PC-3 (cell line): ENCODE measurements at places on chromosomes 6 and 20.

GRCh38 chr6:18352842-18353241 is 34.3 kb upstream of the RNF144B start:
- no peak for DNase-seq
- H3K27me3 ChIP-seq, result no peaks in the 10 kb centered on the region
- H3K4me1 ChIP-seq, result peaks cover 3% of the 10 kb centered on the region

GRCh38 chr20:34874094-34874654 is 1.5 kb upstream of the GGT7 start:
- no peak overlapping the region for H3K4me3 ChIP-seq
- peaks cover 14% of the 10 kb centered on the region for H3K4me1 ChIP-seq
- peak; percentile 95 for DNase-seq
- no peaks in the 10 kb centered on the region for H3K27me3 ChIP-seq
- no peak overlapping the region for H3K27ac ChIP-seq
- H3K36me3 ChIP-seq, result no peaks in the 10 kb centered on the region

DNA sequence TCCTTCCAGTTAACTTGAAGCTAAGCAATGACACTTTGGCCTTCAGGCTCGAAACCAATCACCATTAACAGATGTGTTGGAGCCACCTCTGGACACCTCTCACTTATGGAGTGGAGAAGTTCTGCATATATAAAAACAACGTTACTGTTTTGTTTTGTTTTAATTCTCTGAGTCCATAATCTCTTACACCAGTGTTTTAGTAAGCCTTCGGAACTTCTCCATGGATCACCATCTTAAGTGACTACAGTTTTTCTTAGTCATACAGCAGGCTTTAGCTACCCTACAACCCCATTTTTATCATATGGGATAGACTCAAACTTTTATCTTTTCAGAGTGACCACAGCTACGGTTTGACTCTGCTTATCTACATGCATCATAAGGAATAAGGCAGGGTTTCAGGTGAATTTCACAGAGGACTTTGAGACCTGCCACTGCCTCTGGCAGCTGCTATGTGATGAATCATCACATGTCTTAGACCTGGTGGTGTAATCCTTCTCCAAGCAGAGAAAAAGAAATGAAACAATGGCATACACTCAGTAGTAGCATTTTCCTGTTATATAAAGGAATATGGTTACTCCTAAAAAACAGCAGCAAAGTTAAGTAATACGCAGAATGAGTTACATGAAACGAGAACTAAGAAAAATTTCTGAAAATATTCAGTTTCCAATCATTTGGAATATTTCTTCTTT is 5.5 kb upstream of the HDDC2 start:
- no peaks in the 10 kb centered on the region for H3K4me1 ChIP-seq
- H3K36me3 ChIP-seq, result no peaks in the 10 kb centered on the region
- DNase-seq, result peak; percentile 41
- no peak overlapping the region for H3K27ac ChIP-seq

DNA sequence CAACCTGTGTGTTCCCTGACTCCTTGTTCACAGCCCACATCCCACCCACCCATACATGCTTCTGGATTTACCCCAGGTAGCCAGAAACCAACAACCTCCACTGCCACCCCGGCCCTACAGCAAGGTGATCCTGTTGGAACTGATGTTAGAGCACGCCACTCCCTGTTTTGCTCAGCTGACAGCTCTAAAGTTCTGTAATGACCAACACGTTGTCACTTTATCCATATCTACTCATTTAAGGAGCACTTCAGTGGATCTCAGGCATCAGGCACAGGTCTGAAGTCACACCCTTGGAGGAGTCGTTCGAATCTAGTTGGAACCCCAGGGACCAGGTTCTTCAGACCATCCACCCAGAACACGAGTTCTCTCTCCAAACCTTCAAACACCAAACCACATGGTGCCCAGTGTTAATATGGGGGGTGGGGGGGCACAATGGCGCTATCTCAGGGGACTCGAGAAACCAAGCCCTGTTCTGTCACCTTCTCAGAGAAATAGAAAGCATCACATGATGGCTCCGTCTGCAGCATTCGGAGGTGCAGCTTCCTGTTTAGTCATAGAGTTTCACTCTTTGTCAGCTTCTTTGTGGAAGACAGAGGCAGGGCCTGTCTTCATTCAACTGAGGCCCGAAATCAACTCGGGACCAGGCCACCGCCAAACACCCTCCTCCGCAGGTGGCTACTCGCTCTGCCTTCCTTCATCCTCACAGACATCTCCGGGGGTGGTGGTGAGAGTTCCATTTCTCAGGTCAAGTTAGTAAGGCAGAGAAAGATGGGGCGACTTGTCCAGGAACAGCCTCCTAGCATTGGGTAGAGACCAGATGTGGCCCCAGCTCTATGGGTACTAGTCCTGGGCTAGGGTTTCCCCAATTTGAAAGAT is 142.2 kb downstream of the NFATC2 start:
- no peaks in the 10 kb centered on the region for H3K4me1 ChIP-seq
- DNase-seq, result no peak
- H3K27ac ChIP-seq, result no peak overlapping the region
- no peaks in the 10 kb centered on the region for H3K27me3 ChIP-seq

DNA sequence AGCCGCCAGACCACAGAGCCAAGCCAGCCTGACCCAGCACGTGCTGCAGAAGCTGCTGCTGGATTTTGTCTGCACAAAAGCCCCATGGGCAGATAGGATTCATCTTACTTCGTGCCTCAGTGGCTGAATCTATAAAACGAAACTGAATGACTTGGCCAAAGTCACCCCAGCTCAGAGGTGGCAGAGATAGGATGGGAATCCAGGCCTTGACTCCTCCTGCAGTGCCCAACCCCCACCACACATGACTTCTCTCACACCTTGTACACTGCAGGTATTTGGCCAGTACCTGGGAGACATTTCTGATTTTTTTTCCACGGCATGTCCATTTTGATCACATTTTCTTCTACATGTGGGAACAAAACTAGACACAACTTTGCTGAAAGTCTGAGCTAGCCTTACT is 182.1 kb downstream of the ANKRD60 start:
- H3K27me3 ChIP-seq, result no peaks in the 10 kb centered on the region
- no peak for DNase-seq
- no peak overlapping the region for H3K27ac ChIP-seq

DNA sequence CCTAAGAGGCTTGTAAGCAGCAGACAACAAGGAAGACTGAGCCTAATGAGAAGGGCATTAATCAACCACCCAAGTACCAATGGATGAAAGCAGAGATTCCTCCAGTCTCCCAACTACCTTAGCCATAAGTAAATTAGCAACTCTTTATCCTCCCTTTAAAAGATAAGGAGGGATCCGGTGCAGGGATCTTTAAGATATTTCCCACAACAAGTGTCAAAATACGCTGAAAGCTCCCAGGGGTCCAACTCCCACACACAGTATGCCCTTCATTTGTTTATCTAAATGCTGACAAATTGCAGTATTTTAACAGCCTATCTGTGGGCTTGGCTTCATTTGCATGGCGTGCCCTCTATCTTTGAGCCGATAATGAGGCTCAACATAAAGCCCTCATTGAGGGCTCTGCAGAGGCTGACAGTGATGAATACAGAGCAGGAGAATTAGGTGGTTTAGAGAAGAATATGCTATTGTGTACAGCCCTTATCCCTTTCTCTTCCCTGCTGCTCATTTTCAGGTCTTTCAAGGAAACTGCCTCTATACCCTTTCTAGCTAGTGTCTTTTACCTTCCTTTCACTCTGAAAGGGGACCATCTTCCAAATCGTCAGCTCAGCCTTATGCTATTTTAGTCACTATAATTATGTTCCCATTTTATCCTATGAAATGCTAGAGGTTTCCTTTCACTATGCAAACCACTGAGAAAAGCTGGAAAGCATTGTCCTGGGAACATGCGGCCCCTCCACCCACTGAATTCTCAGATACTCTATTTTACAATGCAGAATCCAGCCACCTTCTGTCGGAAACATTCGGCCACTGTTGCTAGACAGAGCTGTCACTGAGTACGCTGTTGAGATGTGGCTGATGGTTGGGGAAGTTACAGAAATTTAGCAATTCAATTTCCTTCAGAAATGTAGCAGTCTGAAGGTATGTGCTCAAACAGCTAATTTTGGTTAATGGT is 575.2 kb upstream of the JAG1 start:
- H3K36me3 ChIP-seq, result no peaks in the 10 kb centered on the region
- DNase-seq, result no peak
- no peak overlapping the region for H3K27ac ChIP-seq
- no peaks in the 10 kb centered on the region for H3K4me1 ChIP-seq
- H3K4me3 ChIP-seq, result no peak overlapping the region
